ENCODE measurements at places on chromosomes 1 and 21.

DNA sequence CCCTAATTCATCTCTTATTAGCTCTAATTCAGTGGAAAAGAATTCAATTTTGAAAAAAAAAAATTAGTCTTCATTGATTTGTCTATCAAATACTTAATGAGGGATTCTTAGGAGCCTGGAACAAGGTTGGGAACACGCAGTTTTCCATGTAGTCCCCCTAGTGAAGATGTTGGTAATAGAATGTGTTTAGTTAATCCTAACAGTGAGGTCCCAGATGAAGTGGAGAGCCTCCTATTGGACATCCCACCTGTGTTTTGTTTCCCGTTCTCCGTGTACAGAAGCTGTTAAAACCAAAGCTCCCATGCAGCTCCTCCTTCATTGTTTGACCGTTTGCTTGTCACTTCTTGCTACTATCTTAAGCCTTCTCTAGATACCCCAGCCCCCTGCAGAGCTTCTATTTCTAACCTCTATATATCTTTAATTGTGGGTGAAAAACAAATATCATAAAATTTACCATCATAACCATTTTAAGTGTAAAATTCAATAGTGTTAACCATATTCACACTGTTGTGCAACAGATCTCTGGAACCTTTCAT, 67.5 kb downstream of the PCNX2 start:
- H3K4me3 ChIP-seq: no peak overlapping the region
- no peaks in the 10 kb centered on the region for H3K27me3 ChIP-seq
- no peaks in the 10 kb centered on the region for H3K36me3 ChIP-seq
- no peak for DNase-seq
- H3K27ac ChIP-seq: no peak overlapping the region

- H3K27ac ChIP-seq: no peak overlapping the region
- H3K27me3 ChIP-seq: no peaks in the 10 kb centered on the region
- H3K36me3 ChIP-seq: no peaks in the 10 kb centered on the region
- H3K4me3 ChIP-seq: no peak overlapping the region
These were observed 642.1 kb upstream of the ADGRL2 start for GRCh38 chr1:81158592-81158991.

DNA sequence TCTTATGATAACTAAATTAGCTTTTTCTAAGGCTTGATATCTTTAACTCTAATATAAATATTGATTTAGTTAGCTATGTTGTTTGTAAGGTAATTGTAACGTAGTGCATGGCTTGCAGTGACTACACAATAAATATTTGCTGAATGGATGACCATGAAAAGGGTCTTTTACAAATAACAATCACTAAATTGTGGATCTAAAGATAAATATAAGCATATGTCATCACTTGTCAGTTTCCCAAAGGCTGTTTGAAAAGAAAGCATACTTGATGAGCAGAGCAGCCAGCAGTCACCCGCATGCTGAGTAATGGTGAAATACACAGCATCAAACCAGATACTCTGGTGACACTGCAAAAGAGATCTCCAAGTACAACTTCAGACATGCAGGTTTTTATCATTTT, 92.5 kb upstream of the FMN2 start:
- H3K4me3 ChIP-seq: no peak overlapping the region
- peaks cover 2% of the 10 kb centered on the region for H3K4me1 ChIP-seq
- no peak for DNase-seq
- no peaks in the 10 kb centered on the region for H3K36me3 ChIP-seq

DNA sequence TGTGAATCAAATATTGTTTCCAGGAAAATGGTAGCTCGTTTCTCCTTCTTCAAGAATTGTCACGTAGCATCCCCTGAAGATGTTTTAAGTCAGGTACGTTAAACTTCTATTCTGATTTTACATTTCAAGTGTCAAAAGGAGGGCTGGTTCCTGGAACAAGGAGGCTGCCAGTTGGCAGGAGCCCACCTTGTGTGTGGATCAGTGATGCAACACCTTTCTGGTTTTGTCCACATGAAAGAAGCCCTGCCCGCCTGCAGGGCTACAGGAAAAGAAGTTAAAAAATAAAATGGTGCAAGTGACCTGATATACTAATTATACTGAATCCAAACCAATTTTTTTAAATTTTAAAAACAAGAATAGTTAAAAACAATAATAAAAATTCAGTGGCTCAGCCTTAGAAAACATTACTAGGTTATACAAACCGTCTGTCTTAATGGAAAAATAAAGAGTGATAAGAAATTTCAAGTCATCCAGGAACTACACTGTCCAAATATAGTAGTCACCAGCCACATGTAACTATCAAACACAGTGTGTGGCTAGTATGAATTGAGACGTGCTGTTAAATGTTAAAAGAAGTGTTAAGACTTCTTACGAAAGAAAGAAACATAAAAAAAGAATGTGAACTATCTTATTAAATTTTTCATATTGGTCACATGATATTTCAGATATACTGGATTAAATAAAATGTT, 123.1 kb downstream of the APP start:
- H3K27ac ChIP-seq: no peak overlapping the region
- H3K36me3 ChIP-seq: peaks cover 39% of the 10 kb centered on the region
- no peak overlapping the region for H3K4me3 ChIP-seq
- H3K27me3 ChIP-seq: no peaks in the 10 kb centered on the region

DNA sequence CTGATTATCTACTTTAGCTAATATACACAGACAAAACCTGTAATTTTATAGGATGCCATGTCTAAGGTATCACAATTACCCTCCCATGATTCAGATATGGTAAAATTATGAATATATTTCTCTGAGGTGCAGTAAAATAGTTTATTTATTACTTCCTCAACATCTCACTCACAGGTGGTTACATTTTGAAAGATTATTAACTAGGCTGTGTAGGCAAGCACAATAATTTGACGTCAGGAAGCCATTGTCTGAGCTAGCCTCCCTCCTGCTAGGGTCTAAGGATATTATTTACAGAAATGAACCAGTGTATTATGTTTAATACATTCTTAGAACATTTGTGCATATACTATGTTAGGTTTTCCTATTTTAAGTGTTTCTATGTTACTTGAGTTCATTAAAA, 69.9 kb upstream of the ADGRL2 start:
- no peak overlapping the region for H3K27ac ChIP-seq
- H3K4me1 ChIP-seq: no peaks in the 10 kb centered on the region
- no peak overlapping the region for H3K4me3 ChIP-seq
- H3K36me3 ChIP-seq: no peaks in the 10 kb centered on the region
- H3K27me3 ChIP-seq: no peaks in the 10 kb centered on the region
- DNase-seq: no peak

Measured in activated T-helper 2 cell treated with anti-CD3 and anti-CD28 coated beads, Interferon-gamma antibody, Interleukin-2, Interleukin-4, amounts not matched to agents 10 μg/mL and 5 μg/mL and 100 μg/mL, durations not matched to agents 14 hours and 24 hours and 36 hours (primary cell).